ENCODE measurements at places on chromosomes 16 and 17.

GRCh38 chr17:75263055-75263454 lies 1.4 kb downstream of the MRPS7 start:
- no peak for DNase-seq

DNA sequence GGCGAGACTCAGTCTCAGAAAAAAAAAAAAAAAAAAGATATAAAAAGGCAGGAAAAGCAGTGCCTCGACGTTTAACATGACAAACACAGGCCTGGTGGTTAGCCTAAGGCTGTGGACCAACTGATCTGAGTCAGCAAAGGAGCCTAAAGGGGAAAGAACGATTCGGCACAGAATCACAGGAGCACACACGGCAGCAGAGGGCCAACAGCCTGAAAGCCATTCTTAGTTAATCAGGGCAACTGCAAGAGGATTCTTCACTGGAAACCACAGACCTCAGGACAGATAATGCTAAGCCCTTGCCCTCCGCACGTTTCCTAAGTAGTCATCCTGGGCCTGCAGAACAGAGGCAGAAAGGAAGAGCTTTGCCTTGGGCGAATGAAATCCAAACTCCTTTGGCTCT lies 14.7 kb downstream of the TMEM11 start:
- no peak for DNase-seq

DNA sequence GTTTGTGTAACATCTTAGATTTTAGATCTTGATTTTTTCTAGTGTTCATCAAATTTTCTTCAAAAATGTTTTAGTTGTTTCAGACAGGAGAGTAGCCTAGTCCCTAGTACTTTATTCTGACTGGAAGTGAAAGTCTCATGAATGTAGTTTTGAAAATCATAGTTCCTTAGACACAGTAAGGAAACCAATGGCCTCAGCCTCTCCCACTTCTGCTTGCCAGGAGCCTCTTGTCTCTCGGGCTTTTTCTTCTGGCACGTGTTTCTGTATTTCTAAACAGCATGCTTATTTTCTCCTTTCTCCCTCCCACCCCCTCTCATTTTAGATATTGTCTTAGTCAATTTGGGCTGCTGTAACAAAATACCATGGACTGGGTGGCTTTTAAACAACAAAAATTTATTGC lies 9.8 kb downstream of the SLFN5 start:
- no peak for DNase-seq

GRCh38 chr17:21680366-21680765 lies 12.0 kb upstream of the KCNJ18 start:
- DNase-seq, result no peak

- no peak for DNase-seq
Observed at GRCh38 chr17:49114703-49115102, 17.9 kb upstream of the B4GALNT2 start.

DNA sequence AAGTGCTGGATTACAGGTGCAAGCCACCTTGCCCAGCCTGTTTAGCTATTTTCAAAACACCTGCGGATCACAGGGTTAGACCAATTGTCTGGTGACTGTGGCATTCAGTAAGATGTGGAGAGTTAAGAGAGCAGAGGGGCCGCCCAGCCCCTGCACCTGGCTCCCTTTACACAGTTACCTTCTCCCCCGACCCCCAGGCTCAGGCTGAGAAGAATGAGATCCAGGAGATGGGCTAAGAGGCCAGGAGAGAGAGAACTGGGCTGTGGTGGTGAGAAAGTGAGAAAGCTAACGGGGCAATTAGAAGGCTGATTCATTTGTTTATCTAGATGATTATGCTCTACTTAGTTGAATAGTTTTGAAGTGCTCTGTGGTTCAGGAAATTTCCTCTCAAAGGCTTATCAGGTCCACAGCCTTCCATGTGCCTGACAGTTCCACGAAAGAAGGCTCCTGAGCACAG lies 67.8 kb upstream of the AXIN2 start:
- no peak for DNase-seq

DNA sequence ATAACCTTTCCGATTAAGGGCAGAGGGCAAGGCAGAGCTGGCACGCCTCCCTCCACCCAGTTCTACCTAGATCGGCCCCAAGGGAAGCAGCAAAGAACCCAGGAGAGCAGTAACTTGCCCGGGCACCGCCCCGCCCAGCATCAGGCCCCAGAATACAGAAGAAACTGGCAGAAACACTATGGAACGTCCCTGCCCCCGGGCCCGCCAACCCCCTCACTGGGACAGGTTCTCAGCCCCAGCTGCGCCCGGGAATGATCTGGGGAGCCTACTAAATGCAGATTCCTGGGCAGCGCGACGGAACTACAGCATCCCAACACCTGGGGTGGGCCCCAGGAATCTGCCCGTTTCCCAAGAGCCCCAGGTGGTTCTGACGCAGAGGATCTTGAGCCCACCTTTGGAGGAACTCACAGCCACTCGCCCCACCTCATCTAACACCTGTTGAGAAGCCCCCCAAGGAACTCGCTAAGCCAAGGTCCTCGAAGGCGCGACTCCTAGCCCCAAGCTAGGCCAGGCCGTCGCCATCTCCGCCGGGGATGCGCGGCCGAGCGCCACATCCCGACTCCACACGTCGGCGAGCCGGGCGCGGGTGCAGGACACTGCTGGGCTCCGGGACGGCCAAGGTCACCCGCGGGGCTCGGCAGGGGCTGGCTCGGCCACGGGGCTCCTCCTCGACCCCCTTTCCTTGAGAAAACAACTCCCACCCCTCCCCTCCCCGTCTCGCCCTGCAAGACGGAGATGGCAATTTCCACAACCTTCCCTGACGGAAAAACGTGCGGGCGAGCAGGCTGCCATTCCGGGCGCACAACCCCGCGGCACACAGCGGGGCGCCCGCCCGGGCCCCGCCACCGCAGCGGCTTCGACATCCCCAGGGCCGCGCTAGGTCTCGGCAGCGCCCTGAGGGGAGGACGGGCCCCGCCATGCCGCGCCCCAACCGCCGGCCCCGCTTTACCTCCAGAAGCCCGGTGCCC lies 913 bp downstream of the CDIP1 start:
- DNase-seq, result no peak

DNA sequence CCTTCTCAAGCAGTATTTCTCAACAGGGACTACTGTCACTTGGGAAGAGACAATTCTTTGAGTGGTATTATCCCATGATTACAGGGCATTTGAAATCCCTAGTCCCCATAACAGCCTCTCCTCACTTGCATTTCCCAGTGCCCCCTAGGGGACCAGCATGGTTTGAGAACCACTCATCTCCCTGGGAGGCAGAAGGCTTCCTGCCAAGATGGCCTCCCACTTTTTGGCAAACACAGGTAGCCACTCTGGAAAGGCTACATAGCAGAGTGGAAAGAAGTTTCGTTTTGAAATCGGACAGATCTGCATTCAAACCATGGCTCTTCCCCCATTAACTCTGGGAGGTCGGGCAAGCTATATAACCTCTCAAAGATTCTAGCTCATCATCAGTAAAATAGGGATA lies 256.8 kb downstream of the XYLT1 start:
- no peak for DNase-seq

DNA sequence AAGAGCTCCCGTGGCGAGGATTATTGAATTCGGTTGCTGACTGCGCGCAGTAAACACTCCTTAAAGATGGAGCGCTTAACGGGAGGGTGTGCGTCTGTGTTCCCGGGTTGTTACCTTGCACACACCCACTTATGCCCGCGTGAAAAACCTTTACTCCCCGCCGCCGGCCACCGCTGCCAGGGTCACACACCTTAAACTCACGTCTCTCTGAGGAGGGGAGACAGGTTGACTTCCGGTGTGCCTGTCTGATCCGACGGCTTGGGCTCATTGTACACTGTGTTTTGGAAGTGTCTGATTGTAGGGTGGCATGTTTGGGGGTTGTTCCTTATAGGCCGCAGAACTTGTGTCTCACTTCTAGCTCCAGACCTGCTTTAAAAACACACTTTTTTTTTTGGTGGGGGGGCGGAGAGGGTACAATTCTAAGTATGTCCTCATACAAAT lies 66.8 kb downstream of the KPNA2 start:
- DNase-seq, result no peak

GRCh38 chr16:85521552-85522307 lies 91.4 kb upstream of the GSE1 start:
- DNase-seq, result no peak

DNA sequence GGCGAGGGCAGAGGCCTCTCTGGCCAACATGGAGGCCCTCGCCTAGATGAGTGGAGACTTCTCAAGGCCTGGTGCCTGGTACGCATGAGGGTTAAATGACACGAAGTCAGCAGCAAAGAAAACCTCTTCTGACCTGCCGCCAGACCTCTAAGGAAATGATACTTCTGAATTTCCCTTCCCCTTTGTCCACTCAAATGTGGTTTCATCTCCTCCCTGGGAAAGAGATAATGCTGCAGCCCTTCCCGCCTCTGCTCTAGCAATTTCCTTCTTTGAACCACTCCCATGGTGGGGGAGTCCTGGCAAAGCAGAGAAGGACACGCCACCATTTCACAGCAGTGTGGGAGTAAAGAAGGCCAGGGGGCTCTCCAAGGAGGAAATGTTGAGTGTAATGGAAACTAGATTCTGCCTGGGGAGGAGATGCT lies 65.7 kb upstream of the BCAR1 start:
- no peak for DNase-seq

DNA sequence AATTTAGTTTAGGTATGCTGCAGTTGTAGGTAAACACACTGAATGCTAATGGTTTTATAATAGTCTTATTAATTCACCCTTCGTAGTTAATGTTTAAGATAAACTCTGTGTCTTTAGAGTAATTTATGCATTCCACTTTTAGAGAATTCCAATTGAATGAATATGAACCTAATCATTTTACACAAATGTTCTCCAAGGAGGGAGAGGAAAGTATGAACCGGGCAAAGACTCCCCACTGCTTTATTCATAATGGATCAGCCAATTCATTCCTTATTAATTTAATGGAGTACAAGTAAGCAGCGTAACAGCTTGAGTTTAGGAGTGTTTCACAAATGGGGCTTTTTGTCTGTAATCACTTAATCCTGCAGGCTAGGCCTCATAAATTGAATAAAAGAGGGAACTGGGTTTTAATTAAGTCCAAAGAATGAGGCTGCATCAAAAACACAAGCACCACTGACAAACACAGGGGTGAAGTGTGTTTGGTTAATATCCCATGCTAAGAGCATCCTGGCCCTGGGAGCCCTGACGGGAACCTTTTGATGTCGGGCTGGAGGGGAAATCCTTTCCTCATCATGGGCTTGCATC lies 375.7 kb upstream of the DYNLRB2 start:
- DNase-seq, result no peak

- no peak for DNase-seq
Observed at GRCh38 chr17:34369571-34369970, 6.5 kb upstream of the CCL1 start.

GRCh38 chr16:48575471-48576050 lies 34.4 kb downstream of the N4BP1 start:
- DNase-seq, result no peak

- no peak for DNase-seq
Observed at GRCh38 chr16:31253642-31254045, 6.1 kb upstream of the ITGAM start.

GRCh38 chr16:61390965-61391637 lies 645.1 kb downstream of the CDH8 start:
- DNase-seq, result no peak

- DNase-seq, result no peak
Observed at GRCh38 chr16:8905168-8905762, 23.1 kb downstream of the LITAFD start.

- no peak for DNase-seq
Observed at GRCh38 chr17:72122765-72123529, 2.1 kb downstream of the SOX9 start.

GRCh38 chr16:47716571-47716970 lies 255.4 kb downstream of the PHKB start:
- no peak for DNase-seq

- DNase-seq, result no peak
Observed at GRCh38 chr17:57899391-57899790, 49.5 kb upstream of the MRPS23 start.

- no peak for DNase-seq
Observed at GRCh38 chr17:60352569-60352968, 39.4 kb downstream of the USP32 start.

DNA sequence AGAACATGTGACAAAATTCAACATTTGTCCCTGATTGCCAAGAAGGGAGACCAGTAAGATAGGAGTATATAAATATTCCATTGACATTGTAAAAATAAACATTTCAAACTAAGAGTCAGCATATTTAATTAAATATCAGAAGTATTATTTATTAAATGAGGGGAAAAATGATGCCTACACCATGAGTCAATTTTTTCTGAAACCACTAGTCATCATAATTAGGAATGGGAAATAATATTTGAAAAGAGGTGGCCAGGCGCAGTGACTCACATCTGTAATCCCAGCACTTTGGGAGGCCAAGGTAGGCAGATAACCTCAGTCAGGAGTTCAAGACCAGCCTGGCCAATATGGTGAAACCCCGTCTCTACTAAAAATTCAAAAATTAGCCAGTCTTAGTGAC lies 2.1 kb downstream of the CMTM1 start:
- no peak for DNase-seq

DNA sequence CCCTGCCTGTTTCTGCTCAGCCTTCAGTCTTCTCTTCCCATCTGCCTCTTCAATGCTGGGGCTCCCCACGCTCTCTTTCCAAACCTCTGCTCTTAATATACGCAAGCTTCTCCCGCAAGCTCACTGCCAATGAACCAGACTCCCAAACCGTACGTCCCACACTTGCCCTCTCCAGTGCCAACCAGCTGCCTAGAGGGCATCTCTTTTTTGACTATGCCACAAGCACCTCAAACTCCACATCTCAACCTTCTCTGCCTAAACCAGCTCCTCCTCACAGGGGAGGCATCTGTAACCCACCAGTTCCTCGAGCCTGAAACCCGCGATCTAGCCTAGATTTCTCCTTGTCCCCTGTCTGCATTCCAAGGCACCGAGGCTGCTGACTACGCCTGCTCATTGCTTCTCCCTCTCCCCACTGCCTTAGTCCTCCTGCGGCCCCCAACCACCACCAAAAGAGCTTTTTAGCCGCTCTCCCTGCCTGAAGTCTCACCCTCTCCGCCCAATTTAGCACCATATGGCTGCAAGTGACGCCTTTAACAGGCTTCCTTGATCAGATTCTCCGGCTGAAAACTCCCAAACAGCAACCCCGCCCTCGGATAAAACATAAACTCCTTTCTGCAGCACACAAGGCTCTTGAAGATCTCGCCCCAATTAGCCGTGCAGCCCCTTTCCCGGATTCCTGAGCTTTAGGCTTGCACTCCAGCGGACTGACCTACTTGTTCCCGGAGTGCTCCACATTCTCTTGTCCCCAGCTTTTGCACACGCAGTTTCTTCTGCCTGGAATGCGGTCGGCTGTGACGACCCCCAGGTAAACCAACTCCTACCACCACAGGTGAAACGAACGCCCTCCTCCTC lies 1.5 kb downstream of the GGA2 start:
- no peak for DNase-seq

GRCh38 chr16:5509794-5510193 lies 412.2 kb upstream of the EEF2KMT start:
- DNase-seq, result no peak

DNA sequence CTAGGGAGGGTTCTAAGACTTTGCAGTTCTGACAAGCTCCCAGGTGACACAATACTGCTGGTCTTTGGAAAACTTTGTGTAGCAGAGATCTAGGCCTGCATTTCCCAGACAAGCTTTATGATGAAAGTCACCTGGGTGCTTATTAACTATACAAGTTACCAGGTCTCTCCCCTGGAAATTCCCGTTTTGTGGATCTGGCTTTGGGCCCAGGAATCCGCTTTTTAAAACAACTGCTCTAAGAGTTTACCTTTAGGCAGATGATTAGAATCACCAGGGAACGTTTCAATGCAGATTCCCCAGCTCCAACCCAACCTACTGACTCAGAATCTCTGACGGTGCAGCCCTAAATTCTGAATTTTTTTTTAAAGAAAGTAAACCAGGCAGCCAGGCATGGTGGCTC lies 36.3 kb downstream of the MYH3 start:
- no peak for DNase-seq

Data from stimulated activated CD8-positive, alpha-beta memory T cell treated with anti-CD3 and anti-CD28 coated beads, Interleukin-7, amount 100 ng/mL, for 1 hour (primary cell).